GM12892 (cell line): ENCODE measurements at places on chromosomes 6 and 20.

DNA sequence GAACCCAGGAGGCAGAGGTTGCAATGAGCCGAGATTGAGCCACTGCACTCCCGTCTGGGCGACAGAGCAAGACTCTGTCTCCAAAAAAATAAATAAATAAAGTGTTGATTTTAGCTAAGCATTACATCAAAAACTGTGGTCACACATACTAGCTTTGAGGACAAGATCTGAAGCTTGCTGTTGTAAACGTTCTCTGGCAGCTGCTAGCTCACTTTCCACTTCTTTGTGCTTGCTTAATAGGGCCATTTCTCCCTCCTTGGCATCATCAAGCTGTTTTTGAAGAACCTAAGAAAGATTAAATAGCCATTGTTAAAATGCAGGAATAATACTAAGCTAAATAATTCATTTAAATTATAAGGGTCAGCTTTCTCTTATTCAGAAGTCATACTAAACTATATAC, 55.7 kb downstream of the FAM184A start:
- DNase-seq: no peak

GRCh38 chr6:22135395-22135794, 161.4 kb downstream of the PRL start:
- DNase-seq: no peak

GRCh38 chr6:100096936-100097335, 102.9 kb upstream of the MCHR2 start:
- no peak for DNase-seq

DNA sequence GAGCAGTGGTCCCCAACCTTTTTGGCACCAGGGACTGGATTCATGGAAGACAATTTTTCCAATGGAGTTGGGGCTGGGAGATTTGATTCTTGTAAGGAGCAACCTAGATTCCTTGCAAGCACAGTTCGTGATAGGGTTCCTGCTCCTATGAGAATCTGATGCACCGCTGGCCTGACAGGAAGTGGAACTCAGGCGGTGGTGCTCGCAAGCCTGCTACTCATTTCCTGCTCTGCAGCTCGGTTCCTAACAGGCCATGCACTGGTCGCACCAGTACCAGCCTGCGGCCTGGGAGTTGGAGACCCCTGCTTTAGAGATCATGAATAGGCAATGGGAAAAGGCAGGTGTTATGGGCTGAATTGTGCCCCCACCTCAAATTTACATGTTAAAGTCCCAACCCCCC, 131.2 kb downstream of the PFDN4 start:
- DNase-seq: no peak

- DNase-seq: peak; percentile 11
These were observed 60.8 kb downstream of the PRPH2 start for GRCh38 chr6:42661540-42662153.

DNA sequence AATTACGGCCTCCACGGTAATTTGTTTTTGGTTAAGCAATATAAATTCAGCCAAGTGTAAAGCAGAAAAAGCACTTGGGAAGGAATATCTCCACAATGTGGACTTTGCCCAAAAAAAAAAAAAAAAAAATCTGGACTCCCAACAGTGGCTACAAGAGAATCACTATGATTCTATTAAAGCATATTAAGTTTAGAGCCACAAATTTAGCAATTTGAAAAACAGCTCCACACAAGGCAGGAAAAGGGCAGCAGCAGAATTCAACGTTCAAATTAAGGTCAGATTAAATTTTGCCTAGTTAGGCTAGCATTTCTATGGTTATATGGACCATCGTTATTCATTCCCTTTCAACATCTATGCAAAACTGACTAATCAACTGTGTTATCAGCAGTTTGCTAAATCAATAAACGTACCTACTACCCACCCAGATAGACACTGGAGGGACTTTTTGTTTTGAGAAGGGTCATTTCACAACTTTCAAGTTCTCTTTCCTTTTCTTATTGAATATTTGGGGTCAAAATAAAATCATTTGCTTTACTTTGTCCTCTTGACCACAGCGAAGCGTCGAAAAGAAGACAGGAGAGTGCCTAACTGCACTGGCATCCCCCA, 1.0 kb downstream of the MCM9 start:
- no peak for DNase-seq

DNA sequence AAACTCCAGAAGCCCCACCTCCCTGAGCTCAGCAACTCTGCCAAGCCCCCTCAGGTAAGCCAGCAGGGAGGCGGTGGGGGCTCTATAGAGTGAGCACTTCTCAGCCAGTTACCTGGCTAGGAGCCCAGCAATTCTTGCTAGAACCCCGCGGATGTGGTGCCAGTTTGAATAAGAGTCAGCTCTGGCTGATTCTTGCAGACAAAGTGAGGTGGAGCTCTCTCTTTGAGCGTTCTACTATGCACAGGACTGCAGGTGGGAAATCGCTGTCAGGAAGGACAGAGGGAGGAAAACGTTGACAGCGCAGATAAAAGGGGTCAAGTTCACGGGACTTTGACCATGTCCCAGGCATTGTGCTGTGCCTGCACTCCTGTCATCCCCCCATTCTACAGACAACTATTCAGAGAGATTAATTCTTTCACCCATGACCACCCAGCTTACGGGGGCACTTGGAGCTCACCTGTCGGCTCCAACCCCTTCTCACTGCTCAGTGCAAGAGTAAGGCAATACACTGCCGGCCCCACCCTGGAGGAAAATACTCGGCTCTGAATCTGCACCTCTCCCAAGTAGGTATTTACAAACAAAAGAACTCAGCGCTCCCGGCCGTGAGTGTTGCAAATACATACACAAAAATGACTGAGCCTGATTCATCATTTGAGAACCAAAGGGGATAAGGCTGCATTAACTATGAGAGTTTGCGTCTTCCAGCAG, 92.9 kb downstream of the ANKRD60 start:
- DNase-seq: no peak

- DNase-seq: no peak
These were observed 41.2 kb downstream of the SLC35D3 start for GRCh38 chr6:136963259-136963658.

DNA sequence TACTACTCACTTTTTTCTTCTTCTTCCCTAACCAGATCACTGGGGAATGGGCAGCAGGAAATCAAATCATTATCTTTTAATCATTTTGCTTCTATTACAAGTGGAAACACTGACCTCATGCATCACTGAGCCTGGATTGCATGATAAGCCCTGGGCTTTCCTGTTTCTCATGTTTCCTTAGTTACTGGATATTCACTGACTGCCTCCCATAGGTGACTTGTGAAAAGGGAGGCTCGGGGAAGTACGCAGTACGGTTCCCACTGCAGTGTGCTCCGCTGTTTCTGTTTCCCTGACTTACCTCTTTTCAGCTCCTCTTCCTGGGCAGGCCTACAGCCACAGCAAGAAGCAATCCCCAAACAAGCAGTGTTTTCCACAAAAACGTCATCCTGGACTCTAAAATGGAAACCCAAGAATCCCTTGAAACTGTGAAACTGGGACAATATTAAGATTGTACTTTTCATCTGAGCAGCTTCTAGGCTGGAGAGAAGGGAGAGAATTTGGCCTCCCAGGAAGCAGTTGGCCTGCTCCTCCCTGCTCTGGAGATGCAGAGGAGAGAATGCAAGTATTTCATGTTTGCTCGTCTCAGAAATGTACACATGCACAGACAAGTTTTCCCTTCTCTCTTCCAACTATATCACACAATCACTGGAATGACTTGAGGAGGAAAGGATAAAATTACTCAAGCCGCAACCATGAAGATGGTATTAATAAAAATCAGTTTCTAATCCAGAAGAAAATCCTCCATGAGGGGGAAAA, 13.1 kb downstream of the BTNL2 start:
- no peak for DNase-seq

GRCh38 chr6:48098923-48099322, 12.1 kb downstream of the PTCHD4 start:
- DNase-seq: no peak

DNA sequence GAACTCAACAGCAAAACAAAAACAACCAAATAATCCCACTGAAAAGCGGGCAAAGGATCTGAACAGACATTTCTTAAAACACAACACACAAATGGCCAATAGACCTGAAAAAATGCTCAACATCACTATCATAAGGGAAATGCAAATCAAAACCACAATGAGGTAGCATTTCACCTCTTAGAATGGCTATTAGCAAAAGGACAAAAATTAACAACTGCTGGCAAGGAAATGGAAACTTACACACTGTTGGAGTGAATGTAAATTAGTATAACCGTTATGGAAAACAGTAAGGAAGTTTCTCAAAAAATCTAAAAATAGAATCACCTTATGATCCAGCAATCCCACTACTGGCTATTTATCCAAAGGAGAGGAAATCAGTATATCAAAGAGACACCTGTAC, 20.9 kb downstream of the FAM8A1 start:
- no peak for DNase-seq

DNA sequence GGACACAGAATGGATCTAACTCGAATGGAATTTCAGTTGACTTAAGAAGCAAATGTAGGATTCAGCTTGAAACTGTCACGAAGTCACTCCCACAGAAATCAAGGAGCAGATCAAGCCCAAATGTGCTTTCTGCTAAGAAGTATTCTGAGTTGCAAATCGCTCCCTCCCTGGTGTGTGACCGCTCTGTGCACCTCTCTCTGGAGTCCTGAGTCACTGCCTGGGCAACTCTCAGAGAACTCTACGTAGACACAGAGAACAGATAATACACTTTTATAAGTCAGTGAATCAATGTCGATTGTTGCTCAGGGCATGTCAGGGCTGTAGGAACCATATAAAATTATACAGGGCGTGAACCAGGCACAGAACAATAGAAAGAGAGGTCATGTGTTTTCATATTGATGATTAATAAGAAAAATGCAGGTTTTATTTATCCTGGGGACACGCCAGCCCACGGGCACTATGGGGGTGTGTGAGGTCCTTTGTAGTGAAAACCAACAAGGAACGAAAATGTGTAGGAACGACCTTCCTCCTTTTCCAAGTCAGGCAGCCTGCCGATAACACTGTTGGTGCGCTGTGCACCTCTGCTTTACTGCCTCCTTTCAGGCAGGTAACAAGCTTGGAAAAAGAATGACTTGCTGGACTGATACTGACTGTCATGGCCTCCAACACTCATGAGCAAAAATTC, 248.1 kb upstream of the FOXQ1 start:
- DNase-seq: no peak

DNA sequence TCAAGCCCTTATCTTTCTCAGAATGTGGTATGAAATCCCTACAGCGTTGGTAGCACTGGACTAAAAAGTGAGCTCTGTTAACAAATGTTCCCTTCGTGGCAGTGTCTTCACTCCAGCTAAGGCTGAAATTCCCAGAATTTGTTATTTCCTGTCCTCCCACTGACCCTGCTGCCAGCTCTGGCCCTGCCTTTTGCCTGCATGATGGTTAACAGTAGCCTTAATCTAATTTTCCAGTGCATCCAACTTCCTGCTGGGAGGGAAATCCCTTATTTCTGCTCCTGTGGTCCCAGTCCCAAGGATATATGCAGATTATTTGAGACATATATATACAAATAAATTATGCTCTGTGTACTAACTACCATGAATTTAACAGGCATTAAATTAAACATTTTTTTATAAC, 157.2 kb upstream of the CARMIL1 start:
- DNase-seq: no peak

GRCh38 chr6:33908025-33908424, 104.2 kb upstream of the MLN start:
- no peak for DNase-seq

GRCh38 chr6:13617066-13617465, 1.9 kb downstream of the NOL7 start:
- DNase-seq: no peak

DNA sequence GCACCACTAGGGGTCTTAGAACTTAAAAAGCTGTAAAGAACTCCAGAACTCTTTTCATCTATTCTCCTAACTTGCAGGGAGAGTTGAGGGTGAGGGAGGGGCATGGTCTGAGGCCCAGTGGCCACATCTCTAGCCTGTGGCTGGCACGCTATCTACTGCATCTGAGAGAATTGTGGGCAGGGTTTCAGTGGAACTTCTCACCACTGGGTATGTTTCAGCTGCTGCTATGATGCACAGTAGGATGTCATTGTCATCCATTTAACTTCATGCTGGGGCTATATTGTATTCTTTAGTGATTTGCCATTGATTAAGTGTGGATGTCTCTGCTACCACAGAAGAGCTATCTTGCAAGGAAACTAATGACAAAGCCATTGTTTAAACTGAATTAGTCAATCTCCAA, 4.5 kb downstream of the TMEM14A start:
- DNase-seq: no peak

DNA sequence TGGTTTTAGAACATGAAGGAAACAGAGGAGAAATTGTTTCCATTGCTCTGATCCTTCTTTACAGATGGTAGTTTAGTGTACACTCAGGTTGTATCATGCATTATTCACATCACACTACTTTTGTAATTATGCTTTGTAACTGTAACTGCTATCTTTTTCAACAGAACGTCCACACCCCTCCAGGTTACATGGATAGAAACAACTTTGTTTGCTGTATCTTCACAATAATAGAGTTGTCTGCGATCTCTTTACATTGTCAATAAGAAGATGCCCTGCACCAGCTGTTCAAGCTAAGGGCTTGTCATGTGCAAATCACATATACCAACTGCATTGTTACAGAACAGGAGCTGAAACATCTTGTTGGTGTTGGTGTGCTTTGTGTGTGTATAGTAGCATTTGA, 67.9 kb upstream of the MAP7 start:
- no peak for DNase-seq

- no peak for DNase-seq
These were observed 1.0 kb upstream of the THBS2 start for GRCh38 chr6:169254456-169255316.

DNA sequence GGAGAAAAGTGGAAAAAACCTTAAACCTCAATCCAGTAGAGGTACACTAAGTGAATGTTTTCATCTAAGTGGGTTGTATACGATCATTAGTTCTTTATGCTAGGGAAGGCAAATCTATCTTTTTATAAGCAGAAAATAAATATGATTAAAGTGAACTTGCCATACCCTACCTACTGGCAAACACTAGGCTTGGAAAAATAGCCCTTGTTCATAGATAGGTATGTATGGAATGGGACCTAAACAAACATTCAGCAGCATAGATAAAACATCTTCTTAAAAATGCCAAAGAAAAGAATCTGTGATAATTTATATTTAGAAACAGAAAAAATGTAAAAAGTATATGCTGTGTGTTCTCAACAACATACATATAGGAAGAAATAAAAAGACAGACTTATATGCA, 18.8 kb downstream of the REV3L start:
- no peak for DNase-seq

GRCh38 chr6:142941018-142941417, 4.0 kb downstream of the HIVEP2 start:
- no peak for DNase-seq

DNA sequence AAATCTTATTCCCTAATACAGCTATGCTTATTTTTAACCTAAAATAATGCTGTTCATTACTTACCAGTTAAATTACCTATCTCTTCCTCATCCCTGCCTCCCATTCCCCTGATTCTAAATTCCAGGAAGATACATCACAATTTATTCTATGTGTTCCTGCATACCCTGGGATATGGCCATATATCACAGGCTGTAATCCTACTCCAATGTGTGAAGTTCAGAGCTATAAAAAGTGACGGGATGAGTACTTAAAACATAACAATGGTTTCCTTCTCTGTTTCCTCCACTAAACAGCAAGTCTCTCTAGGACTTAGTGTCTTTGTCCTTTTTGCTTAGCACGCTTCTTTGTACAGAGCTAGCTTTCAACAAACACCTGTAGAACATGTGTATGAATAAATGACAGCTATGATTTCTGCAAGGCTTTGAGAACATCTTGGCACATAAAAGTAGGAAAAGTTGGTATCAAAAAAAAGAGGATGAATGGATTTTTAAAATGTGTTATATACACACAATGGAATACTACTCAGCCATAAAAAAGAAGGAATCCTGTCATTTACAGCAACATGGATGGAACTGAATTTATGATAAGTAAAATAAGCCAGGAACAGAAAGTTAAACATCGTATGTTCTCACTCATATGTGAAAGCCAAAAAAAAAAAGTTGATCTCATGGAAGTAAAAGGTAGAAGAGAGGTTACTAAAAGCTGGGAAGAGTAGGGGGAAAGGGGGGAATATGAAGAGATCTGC, 45.8 kb downstream of the SESN1 start:
- DNase-seq: no peak
